NCI-H524 (cell line): ENCODE measurements at places on chromosomes 2 and 18.

DNA sequence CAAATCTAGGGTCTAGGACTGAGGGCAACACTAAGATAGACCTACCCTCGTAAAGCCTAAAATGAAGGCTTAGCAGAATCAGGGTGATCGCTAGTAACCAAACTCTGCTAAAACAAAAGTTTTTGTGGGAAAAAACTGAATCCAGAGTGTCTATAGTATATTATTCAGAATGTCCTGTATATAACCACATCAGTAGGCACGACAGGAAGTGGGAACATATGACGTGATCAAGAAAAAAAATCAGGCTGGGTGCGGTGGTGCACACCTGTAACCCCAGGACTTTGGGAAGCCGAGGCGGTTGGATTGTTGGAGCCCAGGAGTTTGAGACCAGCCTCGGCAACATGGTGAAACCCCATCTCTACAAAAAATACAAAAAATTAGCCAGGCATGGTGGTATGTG is 106.1 kb downstream of the UGGT1 start:
- DNase-seq, result no peak

DNA sequence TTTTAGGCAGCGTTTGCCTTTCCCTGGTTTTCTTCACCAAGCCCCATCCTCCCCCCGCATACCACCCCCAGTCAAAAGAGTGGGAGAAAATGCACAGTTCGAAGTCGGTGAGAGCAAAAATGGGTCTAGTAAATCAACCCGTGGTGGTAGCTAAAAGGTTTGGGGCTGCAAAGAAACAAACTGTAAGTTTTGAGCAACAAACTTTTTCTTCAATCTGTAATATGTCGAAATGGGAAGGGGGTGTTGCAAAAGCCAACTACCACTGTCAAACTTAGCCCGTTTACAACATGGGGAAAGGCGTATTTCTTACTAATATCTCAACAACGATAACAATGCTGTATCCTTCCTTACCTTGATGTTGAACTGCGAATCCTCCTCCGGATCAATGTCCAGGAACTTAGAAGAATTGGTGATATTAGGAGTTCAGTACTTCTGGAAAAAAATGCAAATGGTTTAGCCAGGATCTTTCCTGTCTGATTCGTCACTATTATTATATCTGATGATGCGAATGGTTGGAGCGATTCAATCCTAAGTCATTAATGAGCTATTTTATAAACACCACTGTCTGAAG is 2.4 kb upstream of the SATB2 start:
- DNase-seq, result no peak

DNA sequence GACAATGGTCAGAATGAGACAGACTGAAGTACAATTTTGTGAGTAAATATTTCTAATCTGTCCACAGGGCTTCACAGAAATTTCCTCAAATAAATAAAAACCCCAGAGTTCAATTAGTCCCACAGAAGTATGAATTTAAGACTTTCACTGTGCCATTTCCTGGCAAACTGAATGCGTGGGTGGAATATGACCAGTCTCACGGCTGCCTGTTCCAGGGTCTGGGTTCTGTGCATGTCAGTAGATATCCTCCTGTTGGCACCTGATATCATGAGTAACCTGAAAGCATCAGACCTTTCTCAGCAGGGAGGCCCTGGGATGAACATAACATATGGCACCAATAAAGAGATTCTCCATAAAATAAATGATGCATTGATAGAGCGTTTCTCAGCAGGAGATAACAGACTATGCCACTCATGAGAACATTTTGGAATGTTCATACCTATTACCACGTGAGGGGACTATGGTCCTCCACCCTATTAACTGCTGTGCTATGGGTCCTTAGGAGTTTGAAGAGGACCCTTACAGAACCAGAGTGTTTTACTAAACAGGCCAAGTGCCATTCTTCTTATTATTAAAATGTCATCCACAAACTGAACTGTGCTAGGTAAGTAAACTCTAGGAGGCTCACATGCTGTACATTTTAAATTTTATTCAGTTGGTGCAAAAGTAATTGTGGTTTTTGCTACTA is 10.6 kb upstream of the MALL start:
- DNase-seq, result peak; percentile 5

DNA sequence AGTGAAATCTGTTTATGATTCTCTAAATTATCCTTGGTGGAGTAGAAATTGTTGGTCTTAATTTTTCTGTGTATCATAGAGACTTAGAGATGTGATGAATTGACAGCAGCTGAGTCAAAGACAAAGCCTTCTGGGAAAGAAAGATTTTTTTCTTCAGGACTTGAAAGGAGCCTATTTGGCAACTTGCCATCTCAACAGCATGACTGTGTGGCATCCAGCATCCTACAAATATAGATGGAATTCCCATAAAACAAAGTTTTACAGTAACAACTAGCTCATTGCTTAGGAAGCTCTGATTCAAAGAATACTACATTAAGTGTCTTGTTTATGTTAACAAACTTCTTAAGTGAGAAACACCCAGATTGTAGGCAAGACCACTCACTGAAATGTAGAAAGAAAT is 79.2 kb upstream of the SETBP1 start:
- no peak for DNase-seq

DNA sequence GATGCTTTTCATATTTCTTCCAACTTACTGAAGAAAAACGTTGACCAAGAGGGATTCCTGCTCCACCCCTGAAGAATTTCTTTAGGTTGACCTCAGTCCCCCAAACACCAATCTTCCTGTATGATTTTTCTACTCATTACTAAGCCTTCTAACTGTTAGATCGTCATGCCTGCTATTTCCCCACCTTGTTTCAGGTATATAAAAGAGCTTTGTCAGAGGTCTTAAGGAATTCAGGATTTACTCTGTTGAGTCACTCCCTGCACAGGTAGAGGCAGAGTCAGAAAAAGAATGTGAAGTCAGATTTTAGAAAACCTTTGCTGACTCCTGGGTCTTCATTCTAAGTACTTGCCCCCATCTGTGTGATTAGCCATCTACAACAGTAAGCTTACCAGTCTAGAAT is 83.8 kb upstream of the NOSTRIN start:
- no peak for DNase-seq

GRCh38 chr2:222693837-222694236 is 22.4 kb downstream of the MOGAT1 start:
- DNase-seq, result no peak

DNA sequence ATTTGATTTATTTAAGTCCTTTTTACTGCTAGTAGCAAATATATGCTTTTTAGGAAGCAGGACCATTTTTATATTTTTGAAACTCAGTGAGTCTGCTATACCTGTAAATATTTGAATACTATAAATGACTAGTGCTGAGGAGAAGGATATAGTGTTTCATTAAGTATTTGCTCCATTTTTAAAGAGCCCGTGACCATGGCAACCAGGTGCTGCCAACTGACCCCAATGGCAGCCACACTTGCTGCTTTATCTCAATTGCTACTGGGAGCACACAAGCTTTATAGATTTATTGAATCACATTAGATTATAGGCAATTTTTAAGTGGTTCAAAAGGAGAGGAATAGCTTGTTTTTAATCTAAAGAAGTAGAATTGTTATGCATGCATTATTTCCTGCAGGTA is 142.0 kb downstream of the SCG2 start:
- DNase-seq, result peak; percentile 3

GRCh38 chr2:98793275-98793674 is 62.3 kb upstream of the MGAT4A start:
- no peak for DNase-seq

DNA sequence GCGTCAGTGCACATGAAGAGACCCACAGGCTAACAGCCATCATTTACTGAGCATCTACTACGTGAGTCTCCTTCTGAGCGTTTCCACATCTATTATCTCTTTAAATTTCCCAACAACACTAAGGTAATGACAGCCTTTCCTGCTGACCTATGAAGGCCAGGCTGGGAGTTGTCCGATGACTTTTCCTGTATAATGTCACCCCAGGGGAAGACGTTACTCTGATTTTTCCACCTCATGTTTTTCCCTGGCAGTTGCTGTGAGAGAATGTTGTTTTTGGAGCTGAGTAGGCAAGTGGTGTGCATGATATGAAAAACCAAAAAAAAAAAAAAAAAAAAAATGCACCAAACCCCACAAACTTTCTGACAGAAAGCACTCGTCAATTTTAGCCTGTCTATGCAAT is 207.6 kb downstream of the SLC8A1 start:
- DNase-seq, result no peak

DNA sequence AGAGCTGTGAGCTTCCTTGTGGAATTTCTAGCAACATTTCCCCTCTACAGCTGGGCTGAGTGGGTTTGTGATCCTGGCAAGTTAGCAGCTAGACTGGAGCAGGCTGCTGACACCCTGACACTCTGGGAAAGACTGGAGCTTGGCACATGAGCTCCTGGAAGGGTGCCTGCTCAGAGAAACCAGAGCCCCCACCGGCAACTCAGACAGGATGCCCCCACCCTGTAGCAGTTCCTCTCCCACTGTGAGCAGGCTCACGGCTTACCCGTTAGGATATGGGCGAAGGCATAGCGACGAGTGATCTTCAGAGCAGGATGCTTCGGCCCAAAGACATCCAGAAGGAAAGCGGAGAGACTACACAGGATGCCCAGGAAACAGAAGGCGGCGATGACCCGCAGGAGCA is 11.2 kb downstream of the TMEM127 start:
- DNase-seq, result no peak

GRCh38 chr2:168848225-168848624 is 42.0 kb downstream of the SPC25 start:
- DNase-seq, result peak; percentile 96

GRCh38 chr2:161017780-161018470 is 142.3 kb upstream of the TANK start:
- DNase-seq, result no peak

- DNase-seq, result no peak
Measured at GRCh38 chr2:101521487-101521886, 46.6 kb upstream of the RFX8 start.

GRCh38 chr18:2979129-2979528 is 33.8 kb downstream of the LPIN2 start:
- no peak for DNase-seq

- DNase-seq, result peak; percentile 16
Measured at GRCh38 chr2:226351711-226352110, 447.9 kb downstream of the IRS1 start.

GRCh38 chr18:61893309-61893970 is 633 bp upstream of the RNF152 start:
- peak; percentile 65 for DNase-seq

DNA sequence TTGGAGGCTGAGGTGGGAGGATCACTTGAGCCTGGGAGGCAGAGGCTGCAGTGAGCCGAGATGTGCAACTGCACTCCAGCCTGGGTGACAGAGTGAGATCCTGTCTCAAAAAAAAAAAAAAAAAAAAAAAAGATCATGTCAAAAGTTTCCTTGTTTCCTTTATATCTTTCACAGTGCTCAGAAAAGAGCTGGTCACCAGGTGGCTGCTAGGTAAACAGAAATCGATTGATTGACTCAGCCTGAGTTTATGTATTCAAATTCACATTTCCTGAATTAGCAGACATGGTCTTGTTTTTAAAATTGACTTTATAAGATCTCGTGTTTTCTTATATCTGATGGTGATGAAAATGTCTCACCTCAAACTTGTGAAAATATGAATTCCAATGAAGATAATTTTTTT is 261.8 kb upstream of the FANCL start:
- no peak for DNase-seq
